ENCODE measurements at places on chromosomes 1 and 21.
A peak's percentile ranks its signal among the peaks of the same experiment; 100 is the strongest.

DNA sequence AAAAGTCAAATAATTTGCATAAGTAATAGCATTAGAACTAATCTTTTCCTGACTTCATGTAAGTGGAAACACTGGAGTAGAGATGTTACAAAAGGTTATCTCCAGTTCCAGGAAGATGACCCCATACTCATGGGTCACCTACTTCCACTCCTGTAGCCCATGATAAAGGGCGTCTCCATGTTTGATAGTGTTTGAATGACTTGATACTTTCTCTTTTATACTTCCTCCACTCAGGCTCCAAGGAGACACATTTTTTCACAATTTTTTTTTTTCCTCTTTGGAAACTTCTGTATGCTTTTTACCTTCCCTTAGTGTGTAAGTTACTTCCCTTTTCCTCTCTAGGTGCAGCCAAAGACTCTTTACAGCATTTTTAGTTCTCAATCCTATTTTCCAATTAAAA is 382.1 kb upstream of the B3GALT2 start:
- peak; percentile 16 for DNase-seq

GRCh38 chr1:230303069-230303468 is 123.1 kb downstream of the PGBD5 start:
- no peak for DNase-seq

GRCh38 chr1:213921311-213921710 is 66.5 kb upstream of the PROX1 start:
- DNase-seq: no peak

- DNase-seq: peak; percentile 28
Observed at GRCh38 chr21:14683063-14683462, 136.9 kb upstream of the SAMSN1 start.

DNA sequence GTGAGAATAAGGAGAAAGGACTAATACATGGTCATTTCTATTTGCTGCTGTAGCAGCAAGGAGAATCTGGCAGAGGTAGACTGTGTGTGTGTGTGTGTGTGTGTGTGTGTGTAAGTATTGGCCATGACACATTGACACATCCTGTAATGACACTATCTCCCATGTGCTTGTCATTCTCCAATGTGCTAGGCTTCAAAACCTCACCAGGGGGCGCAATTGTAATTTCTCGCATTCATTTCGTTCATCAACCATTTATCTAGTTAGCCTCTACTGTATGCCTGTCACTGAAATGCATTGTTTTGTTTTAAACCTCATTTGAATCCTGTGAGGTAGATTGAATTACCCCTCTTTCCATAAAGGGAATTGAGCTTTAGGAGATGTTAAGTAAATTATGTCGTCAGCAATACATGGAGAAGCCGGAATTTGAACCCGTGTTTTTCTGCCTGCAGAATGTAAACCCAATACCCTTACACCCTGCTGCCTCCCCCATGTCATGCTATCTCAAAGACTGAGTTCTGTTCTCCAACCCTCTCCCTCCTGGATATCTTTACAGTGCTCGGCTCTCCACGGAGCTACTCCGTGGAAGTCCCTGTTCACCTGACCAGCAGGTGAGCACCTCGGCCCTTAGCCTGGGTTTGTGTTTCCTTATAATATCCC is 100.8 kb downstream of the UCK2 start:
- peak; percentile 83 for DNase-seq

GRCh38 chr1:192516776-192517297 is 58.7 kb upstream of the RGS1 start:
- DNase-seq: peak; percentile 97

- DNase-seq: no peak
Observed at GRCh38 chr1:193181536-193181935, 4.9 kb downstream of the B3GALT2 start.
